ENCODE measurements at places on chromosomes 5 and 9.
A peak's percentile ranks its signal among the peaks of the same experiment; 100 is the strongest.

DNA sequence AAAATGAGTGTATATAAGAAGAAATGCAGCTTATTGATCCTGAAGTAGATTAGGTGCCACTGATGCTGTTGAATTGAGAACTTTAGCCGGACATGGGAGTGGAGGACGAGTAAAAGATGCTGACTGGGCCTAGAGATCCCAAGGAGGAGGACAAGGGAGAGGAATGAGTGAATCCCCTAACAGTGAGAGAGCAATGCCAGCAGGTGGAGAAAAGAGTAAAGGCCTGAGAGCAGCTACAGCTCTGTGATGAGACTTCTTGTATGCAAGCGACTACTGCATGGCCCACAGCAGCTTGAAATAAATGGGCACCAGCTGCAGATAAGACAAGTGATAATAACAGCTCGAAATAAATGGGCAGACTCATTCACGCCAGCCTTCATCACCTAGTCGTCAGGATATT, 44.5 kb upstream of the JMY start:
- no peak for DNase-seq

- no peak for DNase-seq
These were observed 120.5 kb upstream of the BOD1 start for GRCh38 chr5:173736923-173737412.

GRCh38 chr5:68646144-68646543, 430.6 kb downstream of the PIK3R1 start:
- no peak for DNase-seq

- peak; percentile 68 for DNase-seq
These were observed 369.9 kb upstream of the DAB2 start for GRCh38 chr5:39794513-39795210.

GRCh38 chr9:25681266-25681665, 3.0 kb upstream of the TUSC1 start:
- peak; percentile 72 for DNase-seq

- DNase-seq, result no peak
These were observed 655 bp downstream of the TOR4A start for GRCh38 chr9:137278061-137278701.

DNA sequence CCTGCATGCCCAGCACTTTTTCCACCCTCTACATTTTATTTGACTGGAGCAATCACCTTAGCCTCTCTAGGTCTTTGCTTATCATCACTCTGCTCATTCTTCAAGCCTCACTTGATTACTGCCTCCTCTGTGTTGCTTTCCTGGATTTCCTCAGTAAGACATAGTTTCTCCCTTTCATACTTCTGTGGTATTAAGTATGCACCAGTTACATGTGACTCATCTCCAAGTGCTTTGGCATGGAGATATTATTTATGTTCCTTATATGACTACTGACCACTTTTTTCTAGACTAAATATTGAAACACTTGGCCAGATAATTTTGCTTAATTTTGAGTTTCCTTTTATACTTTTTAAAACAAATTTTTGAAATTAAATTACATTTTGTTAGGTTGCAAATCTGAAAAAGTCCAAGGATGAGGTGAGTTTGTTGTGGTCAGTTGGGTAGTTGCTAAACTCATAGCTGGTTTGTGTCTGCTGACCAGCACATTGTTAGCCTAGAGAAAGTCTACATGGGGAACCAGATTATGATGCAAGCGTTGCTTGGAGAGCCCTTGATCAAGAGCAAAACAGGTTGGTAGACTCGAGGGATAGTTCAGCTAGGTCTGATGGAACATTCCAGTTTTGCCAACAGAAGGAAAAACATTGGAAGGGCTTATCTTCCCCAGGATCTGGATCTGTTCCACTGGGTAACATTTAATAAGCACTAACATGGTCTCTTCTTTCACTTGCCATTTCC, 140.2 kb downstream of the TMC1 start:
- DNase-seq, result peak; percentile 74

DNA sequence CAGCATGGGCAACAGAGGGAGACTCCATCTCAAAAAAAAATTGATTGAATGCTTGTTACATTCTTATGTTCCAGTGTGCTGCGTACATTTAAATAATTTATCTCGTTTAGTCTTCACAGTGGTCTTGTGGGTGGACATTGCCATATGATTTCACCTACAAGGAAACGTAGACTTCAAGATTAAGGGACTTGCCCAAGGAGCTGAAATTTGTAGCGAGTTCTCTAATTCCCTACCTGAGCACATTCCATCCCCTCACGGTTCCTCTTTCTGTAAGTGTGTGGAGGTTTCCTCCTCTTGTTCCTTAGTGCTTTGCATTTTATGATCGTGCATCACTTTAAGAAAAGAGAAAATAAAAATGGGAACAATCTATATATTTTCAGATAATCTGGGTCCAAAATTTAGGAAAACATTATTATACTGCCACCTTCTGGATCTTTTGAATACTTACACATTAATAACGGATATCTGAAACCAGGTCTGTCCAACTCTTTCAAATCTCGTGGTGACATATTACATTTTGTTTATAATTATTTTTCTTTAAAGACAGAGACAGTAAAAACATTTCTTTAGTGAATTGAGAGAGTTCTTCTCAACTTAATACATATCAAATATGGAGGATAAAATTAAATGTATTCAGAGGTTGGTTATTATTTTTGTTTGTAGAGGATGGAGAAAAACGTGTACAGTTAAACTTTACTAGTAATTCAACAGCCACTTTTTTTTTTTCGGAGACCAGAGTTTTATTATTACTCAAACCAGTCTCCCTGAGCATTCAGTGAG, 29.9 kb upstream of the C7 start:
- DNase-seq, result peak; percentile 25

- DNase-seq, result no peak
These were observed 1.6 kb downstream of the BICD2 start for GRCh38 chr9:92762781-92763708.

- DNase-seq, result no peak
These were observed 7.1 kb upstream of the CNTRL start for GRCh38 chr9:121067640-121068039.

DNA sequence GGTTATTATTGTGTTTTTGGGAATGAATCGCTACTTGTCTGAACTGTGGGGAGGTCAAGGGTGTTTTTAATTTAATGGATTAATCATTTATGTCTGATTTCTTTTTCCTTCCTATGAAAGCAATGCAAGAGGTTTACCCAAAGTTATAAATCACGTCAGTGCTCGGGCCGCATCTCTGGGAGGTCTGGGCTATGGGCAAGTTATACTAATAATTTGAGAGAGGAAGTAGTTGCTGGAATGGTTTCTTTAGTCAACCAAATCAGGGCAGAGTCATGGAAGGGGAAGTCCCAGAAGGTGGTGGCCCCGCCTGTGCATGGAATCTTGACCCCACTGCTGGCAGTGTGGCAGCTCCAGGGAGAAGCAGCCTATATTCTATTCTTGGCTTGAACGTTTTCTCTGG, 180.2 kb downstream of the HSPA4 start:
- peak; percentile 30 for DNase-seq

GRCh38 chr5:156401804-156402203, 74.8 kb downstream of the SGCD start:
- no peak for DNase-seq

DNA sequence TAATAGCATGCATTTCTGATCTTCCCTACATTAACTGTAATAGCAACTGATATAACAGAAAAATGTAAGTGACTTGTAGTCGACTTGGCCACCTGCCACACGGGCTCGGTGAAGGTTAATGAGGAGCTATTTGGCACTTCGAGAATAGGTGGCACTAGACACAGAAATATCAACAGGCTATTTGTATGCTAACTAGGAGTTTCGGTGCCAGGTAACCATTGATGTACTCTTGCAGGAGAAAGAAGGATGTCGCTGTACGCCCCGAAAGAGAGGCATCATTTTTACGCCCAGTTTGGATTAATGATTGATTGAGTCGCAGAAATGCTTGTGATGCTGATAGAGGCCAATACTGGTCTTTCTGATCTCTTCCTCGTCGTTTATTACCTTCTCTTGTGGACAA, 516 bp upstream of the DMRT2 start:
- no peak for DNase-seq

DNA sequence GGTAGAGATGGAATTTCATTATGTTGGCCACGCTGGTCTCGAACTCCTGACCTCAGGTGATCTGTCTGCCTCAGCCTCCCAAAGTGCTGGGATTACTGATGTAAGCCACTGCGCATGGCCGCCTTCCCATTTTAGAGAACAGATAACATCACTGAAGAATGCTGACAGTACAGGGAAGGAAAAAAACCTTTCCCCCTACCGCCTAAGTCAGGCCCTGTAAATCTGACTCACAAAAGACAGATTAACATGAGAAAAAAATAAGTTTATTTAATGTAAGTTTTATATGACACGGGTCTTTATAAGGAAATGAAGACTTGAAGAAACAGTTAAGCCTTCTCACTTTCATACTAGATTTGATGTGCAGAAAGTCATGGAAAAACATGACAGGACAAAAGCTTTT, 227.2 kb upstream of the ZNF608 start:
- DNase-seq, result no peak

DNA sequence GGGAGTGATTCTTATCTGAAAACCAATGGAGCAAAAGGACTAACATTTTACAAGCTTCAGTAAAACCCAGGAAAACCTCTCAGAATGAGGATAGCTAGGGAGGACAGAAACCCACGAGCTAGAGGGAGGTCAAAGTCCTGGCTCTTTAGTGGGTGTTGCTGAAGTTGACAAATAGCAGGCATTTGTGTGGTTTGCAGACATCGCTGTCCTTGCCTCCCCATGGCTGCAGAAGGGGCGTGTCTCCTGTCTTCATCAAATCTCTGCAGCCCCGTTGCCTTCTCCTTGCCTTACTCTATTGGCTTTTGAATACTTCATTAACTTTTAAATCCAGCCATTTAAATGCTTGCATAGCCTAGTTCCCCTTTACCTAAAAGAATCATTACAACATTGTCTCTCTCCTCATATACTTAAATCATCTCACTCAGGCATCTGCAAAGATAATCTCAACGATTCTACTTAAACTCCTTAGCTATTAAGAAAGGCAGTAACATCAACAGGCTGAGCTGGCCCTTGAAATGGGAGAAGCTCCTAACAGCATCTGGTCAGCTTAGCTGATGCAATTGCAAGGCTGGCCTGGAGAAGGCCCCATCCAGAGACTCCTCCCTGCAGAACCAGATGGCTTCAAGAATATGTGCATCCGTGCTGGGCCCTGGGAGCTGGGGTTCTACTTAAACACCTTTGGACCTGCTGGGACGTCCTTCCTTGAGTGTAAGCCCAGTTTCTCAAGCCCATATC, 152.8 kb upstream of the TAS2R1 start:
- DNase-seq, result peak; percentile 25

DNA sequence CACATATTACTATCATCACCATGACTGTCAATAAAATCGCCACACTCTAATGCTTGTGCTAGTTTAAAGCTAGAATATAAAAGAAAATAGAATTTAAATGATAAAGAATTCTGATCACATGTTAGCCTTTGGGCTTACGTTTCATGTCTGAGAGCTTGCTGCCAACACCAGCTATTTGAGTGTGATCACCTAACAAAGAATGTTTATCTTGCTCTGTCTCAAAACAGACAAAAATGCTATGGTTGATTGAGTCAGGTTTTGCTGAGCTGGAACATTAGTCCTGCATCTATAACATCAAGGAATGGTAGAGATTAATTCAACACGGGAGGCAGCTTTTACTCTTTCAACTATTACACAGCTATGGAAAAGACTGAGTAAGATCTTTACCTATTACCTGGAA, 50.7 kb downstream of the MSX2 start:
- DNase-seq, result peak; percentile 28

- DNase-seq, result no peak
These were observed 126.4 kb upstream of the COL5A1 start for GRCh38 chr9:134515026-134515821.

DNA sequence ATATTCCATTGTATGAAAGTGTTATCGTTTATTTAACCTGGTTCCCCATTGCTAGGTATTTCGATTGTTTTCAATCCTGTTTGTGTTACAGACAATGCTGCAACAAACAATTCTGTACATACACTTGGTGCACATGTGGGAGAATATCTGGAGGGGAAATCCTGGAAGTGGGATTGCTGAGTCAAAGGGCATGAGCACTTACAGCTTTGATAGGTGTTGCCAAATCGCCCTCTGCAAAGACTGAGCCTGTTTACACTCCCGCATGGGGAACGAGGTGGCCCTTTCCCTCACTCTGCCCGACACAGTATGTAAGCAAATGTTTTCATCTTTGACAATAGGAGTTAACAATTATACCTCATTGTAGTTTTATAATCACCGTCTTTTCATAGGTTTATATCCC, 66.2 kb downstream of the PDE6A start:
- no peak for DNase-seq

DNA sequence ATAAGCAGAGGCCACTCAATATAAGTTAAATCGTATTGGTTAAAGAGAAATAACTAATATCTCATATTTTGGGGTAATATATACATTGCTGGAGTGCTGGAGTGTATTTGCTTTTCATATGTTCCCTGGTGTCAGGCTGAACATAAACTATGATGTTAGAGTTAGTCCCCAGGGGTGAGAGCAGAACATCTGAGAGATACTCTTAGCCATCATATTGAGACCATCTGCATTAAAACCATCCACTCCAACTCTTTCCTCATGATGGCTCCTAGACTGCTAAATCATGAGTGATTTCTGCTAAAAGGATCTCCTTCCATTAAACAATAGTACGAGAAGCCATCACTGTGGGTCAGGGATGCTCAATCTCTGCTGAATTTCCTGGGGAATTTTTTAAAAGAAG, 436.2 kb downstream of the DTWD2 start:
- no peak for DNase-seq

Measured in fibroblast of skin of right biceps (primary cell).